Activated CD4-positive, alpha-beta T cell treated with anti-CD3 and anti-CD28 coated beads, Interleukin-2, amount 50 U/mL, for 1 hour (primary cell): ENCODE measurements at places on chromosomes 5 and 9.
A peak's percentile ranks its signal among the peaks of the same experiment; 100 is the strongest.

DNA sequence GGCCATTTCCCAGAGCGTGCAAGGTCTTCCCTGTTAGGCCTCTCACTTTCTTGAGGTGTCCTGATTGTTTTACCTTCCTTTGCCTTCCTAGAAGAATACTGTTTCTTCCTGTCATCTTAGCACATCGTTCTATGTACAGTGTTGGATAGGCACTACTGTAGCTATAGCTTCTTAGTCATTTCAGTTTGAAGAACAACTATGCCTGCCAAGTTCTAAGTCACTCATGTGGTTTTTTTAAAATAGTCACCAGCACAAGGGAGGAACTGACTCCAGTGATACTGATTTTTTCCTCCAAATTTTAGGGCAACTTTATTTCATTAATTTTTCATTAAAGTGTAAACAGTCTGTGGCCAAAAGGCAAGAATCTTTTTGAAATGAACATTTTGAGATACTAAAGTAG lies 122.4 kb upstream of the NR5A1 start:
- DNase-seq: no peak

DNA sequence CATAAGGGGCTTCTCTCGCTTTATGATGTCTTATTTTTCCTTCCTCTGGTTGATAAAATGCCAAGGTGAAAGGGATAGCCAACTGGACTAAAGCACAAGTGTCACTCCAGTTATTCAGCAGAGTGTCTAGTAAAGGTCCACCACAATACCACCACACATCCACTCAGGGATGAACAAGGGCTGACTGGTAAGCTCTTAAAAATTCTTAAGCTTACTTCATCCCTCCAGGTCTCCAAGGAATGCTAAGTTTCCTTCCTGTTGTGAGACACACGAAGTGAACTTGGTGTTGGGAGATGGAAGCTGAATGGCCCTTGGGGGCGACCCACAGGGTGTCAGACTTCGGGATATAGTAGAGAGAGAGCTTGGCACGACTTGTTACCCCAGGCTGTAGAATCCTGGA lies 3.2 kb upstream of the HMGCS1 start:
- DNase-seq: no peak

- DNase-seq: no peak
Measured at GRCh38 chr9:4829969-4830368, 37.2 kb downstream of the RCL1 start.

- DNase-seq: no peak
Measured at GRCh38 chr5:773517-774264, 10.8 kb downstream of the ZDHHC11B start.

- no peak for DNase-seq
Measured at GRCh38 chr5:142777850-142778249, 7.7 kb downstream of the ARHGAP26 start.

GRCh38 chr5:108084105-108084504 lies 297.8 kb downstream of the FBXL17 start:
- DNase-seq: no peak

DNA sequence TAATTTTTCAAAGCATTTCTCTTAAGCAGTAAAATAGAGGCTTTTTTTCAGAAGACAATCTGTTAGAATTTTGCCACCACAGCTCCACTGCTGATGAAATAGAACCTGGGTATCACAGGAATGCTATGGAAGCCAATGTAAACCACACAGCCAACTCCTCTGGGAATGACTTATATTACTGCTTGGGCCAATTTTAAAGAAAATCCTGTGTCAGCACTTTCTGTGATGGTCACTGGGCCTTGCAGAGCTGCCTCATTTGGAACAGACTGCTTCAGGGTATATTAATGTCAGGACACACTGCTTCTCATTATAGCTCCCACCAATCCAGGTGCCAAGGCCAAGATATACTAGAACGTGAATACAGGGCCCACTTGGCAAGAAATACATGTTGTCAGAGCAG lies 144.1 kb upstream of the ACTBL2 start:
- DNase-seq: no peak

- DNase-seq: no peak
Measured at GRCh38 chr5:82605441-82605973, 327.4 kb upstream of the RPS23 start.

- no peak for DNase-seq
Measured at GRCh38 chr9:88837731-88838130, 153.5 kb upstream of the S1PR3 start.

DNA sequence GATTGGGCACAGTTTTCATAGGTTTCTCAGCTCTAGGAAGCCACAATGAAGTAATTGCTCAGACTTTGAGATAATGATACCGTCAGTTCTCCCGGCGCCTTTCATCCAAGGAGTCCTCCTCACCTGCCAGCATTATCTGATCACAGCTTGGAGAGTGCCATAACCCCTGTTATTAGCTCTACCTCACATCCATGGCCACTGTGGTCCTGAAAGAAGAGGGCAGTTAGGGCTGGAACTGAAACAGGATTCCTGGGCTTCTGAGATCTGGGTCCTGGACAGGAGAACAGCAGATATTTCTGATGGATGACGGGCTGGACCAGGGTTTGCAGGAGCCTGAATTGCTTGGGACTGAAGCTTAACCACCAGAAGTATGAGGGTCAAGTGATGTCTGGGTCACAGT lies 13.5 kb downstream of the RGS3 start:
- DNase-seq: no peak

DNA sequence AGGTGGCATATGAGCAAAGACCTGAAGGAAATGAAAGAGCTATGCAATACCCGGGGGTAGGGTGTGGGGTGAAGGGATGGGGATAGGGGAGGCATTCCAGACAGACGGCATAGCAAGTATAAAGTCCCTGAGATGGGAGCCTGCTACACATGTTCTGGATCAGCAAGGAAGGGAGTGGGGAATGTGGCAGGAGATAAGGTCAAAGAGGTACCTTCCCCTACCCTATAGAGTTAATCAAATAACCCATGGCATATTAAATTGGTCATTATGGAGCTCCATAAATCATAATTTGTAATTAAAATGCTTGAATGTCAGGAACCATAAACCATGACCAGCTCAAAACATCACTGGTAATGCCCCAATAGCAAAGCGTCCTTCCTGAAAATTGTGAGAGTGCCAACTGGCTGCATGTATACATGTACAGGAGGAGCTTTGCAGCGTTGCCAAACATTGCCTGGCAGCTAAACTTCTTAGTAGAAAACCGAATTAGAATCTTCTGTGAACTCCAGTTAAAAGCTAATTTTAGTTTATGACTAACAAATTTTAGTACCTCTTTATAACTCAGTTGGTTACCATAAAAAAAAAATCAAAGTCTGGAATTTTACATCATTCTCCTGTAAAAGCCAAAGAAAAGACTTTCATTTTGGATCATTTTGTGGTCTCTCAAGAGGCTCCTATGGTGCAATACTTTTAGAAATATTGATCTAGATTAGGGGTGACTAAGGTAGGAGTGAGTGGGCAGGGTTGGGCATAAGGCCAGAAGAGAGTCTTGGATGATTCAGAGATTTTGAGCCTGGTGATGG lies 4.7 kb downstream of the DNAI1 start:
- DNase-seq: no peak

DNA sequence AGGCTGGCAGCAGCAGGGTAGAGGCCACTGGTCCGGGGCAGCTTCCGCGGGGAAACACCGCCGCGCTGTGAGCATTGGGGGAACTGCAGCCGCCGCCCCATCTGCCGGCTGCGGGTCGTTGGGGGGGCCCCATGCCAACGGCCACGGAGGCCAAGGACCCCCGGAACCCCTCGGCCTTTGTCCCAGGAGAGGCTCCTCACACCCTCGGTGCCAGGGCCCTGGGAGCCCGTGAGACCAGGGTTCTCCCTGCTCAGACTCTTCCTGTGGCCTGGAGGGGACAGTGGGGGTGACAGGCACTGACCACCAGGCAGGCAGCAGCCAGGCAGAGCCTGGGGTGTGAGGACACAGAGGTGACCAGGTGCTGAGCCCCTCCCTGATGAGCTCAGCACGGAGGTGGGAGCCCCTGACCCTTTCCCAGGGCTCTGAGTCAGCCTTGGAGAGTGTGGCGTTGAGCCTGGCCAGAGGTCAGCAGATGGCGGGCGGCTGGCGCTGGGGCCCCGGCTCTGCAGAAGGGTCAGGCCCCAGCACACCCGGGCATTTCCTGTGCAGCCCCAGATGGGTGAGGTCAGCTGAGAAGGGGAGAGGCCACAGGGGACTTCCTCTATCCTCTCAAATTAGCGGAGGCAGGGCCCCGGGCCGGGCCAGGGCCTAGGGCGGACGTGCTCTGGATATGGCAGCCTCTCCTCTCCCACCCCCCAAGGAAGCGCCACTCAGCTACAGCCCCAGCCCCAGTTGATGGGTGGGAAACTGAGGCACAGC lies 17.9 kb upstream of the EGFL7 start:
- peak; percentile 72 for DNase-seq

DNA sequence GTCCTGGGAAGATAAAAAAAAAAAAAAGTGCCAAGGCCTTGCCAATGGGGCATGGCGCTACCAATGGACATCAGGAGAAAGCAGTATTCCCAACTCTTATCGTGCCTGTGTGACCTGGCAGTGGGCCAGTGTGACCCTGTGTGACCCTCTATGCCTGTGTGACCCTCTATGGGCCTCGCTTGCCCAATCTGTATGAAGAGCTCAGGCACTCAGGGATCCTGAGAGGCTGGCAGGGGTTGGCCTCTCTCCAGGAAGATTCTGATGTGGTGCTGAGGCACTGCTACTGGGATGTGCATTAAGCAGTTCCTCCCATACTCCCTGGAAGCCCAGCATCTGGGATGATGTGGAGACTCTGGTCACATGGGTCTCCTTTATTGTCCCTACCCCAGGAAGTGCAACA lies 179.2 kb downstream of the MACROH2A1 start:
- DNase-seq: no peak

GRCh38 chr5:74361406-74362358 lies 278.8 kb downstream of the ENC1 start:
- DNase-seq: no peak

- DNase-seq: no peak
Measured at GRCh38 chr9:4435197-4435596, 55.1 kb upstream of the SLC1A1 start.
